ENCODE measurements at places on chromosomes 6 and 20.
A peak's percentile ranks its signal among the peaks of the same experiment; 100 is the strongest.

GRCh38 chr6:136920216-136920615 is 1.9 kb upstream of the SLC35D3 start:
- DNase-seq, result peak; percentile 10

DNA sequence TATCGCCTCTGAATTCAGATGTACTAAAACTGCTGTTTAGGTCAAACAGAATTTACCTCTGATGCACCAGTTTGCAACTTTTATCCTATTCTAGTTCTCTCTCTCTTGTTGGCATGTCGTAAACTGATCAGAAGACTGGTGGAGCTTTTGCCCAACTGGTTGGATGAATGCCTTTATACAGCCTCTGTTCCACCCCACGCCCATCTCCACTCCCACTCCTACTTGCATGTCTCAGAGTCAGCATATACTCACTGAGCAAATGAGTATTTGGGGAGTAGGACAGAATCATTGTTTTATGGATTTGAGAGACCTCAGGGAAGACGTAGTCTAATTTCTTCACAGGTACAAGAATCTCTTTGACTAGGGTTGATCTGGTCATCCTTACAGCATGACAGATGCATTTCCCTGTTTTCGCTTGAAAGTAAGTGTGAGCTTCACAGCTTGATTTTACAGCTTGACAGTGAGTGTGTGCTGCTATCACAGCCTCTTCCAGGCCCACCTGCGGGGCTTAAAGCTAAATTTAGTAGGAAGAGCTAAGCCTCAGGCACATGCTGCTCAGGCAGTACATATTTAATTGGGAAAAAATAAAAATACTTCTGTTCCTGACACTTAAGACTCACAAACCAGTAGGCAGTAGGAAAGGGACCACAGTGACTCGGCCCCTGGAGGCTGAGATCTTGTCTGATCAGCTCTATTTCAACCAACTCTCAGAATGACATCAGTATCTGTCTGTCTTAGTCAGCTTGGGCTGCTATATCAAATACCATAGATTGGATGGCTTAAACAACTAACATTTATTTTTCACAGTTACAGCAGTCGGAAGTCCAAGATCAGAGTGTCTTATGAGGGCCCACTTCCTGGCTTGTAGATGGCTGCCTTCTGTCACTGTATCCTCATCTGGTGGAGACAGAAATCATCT is 30.4 kb downstream of the TRMT6 start:
- DNase-seq, result peak; percentile 12

- no peak for DNase-seq
Measured at GRCh38 chr6:167925026-167925425, 72.4 kb upstream of the KIF25 start.

DNA sequence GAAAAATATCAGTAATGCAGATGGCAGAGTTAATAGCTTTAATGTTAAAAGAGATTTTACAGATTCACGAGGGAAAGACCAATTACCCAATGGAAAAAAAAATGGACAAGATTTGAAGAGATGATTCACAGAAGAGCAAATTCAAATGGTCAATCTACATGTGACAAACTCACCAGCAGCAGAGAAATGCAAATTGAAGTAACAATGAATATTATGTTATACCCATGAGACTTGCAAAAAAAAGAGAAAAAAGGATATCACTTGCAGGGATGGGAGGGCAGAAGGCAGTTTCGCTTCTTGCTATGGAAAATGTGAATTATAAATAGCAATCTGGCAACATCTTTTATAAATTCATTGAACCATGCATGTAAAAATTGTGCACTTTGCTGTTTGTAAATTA is 55.9 kb downstream of the PROKR2 start:
- no peak for DNase-seq
